ENCODE measurements at places on chromosomes 2 and 18.

DNA sequence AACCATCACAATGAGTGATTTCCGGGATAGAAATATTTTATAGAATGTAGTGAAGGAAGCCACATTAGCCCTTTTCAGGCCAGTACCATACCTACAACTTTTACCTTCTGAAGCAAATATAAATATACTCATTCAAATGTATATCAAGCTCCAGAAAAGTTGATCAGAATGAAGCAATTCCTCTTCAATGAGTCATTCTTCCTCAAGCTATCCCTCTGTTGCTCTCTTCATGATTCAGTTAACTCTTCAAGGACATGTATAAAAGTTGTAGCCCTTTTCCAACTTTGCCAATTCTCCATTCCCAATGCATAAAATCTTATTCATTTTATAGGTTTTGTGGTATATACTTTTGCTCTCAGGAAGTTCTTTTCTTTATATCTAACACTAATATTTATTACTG lies 242.1 kb upstream of the RGPD4 start:
- DNase-seq, result no peak

DNA sequence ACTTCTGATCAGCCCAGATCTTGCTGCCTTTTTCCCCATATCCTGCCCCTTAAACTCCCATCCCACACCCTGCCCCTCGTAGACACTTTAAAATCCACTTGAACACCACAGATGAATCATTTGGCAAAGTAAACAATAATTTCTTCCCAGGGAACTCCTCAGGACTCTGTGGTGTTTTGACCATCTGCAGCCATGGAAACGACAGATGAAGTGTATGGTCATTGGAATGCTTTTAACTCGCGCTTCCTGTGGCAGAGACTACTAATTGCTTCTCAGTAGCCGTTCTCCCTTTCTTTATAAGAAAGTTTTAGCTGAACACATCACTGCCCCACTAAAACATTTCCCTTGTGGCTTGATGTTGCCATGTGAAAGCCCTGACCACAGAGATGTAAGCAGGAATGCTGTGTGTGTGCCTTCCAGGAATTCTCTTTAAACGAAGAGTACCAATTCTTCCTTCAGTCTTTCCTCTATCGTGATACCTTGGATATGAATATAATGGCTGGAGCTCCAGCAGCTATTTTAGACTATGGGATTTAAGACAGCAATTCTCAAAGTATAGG lies 92.7 kb upstream of the PARD3B start:
- DNase-seq, result no peak

DNA sequence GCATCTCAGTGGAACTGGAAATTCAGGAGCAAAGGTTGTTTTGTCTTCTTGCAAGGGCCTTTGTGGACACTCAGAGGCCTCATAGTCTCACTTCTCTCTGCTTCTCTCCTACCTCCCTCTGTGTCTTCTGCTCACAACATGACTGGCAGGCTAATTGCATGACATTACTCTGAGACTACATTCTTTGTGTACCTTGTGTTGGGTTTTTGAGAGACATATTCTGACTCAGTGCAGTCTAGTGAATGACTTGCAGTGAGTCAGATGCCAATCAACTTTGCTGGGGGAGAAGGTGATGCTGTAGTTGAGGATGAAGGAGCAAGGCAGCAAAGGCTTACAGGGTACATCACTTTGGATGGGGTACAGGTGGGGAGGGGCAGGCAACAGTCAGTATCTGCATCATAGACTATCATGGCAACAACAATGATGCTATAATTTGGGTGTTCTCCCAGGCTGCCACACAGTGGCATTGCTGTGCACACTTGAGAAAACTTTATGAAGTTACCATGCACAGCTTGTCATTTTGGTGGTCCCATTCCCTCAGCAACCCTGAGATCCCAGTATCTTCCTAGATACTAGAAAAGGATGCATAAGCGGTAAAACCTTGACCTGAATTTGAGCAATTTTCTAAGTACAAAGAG lies 69.3 kb upstream of the SLC16A14 start:
- DNase-seq, result no peak

DNA sequence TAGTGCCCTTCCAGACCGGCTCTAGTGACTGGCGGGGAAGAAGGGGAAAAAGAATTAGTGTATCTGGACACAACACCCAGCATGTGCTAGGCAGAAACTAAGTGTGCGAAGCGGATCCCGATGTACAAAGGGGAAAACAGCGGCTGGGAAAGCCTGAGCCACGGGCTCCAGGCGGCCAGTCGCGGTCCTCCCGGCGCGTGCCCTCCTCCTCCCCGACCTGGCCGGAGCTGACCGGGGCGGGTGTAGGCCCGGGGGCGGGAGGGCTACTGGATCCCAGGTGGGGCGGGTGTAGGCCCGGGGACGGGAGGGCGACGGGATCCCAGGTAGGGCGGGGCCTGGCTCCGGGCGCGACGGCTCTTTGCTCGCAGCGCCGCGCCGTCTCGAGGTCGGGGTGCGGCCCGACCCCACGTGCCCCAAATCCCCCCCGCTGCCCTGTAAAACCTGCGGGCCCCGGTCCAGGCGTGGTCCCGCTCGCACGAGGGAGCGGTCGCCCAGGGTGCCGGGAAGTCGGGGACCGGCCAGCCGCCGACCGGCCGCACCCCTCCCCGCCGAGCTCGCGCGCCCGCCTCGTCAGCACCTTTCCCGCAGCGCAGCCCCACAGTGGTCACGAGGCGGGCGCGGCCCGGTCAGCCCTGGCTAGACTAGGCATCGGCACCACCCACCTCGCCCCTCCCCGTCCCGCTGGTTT lies 48.8 kb downstream of the C2orf42 start:
- DNase-seq, result peak; percentile 65

GRCh38 chr2:102344397-102344796 lies 11.2 kb upstream of the IL18R1 start:
- DNase-seq, result no peak

DNA sequence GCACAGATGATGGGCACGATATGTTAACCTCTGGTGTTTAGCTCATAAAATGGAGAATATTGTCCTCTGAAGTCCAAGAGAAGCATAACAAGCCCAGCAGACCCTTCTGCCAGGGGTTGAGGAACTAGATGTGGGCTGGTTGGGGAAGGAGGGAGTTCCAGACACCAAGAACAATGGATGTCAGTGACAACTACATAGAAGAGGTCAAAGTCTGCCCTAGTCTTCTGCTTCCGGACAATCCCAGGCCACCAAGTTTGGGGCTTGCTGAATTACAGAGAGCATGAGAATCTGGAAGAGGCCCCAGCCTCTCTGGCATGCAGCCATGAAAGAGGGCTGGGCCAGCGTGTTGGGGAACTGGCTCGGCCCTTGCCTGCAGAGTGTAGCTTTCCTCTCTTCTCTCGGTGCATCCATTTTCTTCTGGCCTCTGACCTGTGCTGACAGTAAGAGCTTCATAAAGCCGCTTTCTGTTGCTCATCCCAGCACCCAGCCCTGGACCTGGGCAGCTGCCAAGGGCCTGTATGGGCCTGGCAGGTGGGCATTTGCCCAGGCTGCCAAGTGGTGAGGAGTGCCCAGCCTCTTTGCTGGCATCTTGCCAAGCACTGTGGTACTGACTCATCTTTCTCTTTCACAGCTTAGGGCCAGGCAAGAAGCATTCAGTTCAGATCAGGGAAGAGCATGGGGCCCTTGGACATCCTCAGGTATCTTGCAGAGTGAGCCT lies 14.6 kb upstream of the LAPTM4A start:
- DNase-seq, result no peak

GRCh38 chr2:3505771-3506170 lies 13.6 kb downstream of the ADI1 start:
- DNase-seq, result no peak

DNA sequence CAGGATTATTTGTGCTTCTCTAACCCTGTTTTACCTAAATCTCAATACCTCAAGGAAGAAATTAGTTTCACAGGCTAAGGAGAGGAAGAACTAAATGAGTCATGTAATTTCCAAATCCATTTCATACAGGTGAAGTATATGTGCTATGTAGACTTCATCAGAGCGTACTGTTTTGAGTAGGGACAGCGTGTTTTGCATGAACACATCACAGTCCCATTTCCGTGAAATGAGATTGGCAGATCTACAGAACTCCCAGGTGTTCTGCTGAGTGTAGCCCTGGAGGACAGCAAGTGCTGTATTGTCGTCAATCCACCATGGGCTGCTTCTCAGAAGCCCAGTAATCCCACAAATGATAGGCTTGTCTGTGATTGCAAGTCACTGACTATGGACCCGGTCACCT lies 97.7 kb downstream of the XRCC5 start:
- DNase-seq, result no peak

GRCh38 chr2:204665207-204665606 lies 119.9 kb downstream of the PARD3B start:
- DNase-seq, result no peak

DNA sequence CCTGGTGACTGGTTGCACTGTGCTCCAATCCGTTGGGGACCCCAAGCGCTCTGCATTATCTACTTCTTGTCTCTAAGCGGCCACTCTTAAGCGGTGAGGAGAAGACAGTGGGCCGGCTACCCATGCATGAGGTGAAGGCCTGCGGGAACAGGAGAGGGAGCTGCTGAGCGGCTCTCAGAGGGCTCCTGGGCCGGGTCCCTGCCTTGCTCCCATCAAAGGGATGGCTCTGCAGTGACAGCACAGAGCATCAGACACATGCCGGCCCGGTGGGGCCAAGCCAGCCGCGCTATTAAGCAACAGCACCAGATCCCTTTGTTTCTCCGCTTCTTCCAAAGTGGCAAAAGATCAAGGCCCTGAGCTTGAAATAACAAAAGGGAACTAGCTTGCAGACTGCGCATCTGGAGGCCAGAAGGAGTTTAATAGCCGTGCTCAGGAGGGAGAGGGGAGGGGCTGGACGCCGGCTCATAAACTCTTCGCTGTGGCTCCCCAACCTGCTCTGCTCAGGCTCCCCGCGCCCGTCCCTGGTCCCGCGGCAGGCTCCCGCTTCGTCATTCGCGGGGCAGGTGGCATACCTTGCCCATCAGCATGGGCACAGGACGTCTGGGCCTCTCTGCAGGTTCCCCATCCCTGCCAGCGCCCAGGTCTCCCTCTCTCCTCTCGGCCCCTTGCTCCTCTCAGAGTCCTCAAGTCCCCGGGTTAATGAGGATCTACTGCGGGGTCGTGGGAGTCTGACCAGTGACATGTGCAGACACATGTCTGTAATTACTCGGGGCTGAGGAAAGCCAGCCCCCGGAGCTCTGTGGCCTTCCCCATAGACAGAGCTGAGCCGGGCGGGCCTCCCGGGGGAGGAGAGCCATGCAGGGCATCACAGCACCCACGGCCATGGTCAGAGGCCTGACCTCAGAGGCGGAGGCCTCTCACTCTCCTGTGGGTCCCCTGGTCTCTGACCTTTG lies 96.7 kb downstream of the ASB1 start:
- DNase-seq, result no peak

DNA sequence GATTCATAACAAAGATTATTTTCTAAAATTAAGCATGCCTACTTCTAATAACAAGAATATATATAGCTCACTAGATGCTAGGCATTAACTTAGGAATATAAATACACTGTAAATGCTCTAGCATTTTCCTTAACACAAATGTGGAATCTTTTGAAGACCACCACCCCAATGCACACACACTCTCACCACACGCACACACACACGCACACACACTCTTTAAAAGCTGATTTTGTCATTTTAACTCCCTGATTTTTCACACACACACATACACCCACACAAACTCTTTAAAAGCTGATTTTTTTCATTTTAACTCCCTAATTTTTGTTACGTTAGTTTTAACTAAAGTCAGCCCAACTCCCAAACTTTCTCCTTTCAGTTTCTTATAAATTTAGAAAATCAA lies 3.0 kb downstream of the COL5A2 start:
- no peak for DNase-seq

DNA sequence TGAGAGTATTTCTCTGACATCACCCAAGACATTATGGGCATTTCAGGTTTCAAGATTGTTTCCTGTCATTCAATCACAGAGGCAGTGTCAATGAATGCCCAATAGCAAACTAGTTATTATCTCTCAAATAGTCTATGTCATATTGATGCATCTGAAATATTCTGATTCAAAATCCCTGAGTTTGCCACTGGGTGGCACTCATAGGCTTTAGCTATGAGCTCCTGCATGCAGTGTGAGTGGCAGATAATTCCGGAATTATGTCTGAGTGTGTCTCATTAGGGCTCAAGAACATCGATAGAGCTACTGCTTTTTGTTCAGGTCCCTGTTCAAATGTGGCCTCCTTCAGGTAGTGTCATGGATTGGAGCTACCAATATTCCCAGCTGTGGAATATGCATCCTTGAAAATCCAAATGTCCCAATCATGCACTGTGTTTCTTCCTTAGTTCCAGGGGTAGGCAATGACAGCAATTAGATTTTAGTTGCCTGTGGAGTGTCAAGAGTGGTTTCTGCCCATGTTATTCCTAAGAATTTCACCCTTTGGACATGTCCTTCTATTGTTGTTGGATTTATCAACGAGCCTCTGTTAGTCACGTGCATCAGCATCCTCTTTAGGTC lies 7.8 kb upstream of the OR6B3 start:
- peak; percentile 36 for DNase-seq

GRCh38 chr2:59713577-59713976 lies 839.9 kb downstream of the BCL11A start:
- no peak for DNase-seq

- no peak for DNase-seq
These were observed 56.6 kb downstream of the UBE2E3 start for GRCh38 chr2:181036848-181037603.

GRCh38 chr2:143877876-143878530 lies 641.9 kb downstream of the ZEB2 start:
- DNase-seq, result no peak

- DNase-seq, result peak; percentile 8
These were observed 8.5 kb downstream of the OTX1 start for GRCh38 chr2:63058921-63059792.

GRCh38 chr2:179861027-179861415 lies 391 bp downstream of the ZNF385B start:
- no peak for DNase-seq

GRCh38 chr2:36441816-36442215 lies 86.2 kb downstream of the CRIM1 start:
- DNase-seq, result no peak

DNA sequence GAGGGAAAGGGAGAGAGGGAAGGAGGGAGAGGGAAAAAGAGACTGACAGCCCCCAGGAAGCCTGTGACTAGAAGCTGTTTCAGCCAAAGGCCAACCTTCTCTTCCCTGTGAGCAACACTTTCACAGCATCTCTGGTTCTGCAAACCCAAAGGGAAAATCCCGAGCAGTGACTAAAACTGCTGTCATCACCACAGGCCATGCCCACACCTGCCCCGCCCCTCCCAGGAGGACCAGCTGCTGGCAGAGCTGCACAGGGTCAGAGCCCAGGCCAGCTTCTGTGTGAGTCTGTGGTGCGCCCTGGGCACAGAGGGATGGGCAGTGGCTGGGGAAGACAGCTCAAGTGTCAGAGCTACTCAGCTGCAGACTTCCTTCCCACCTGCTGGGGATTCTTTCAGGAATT lies 64.9 kb upstream of the OTOS start:
- peak; percentile 63 for DNase-seq

- DNase-seq, result no peak
These were observed 181.3 kb upstream of the HAAO start for GRCh38 chr2:42973726-42974125.

GRCh38 chr18:13834496-13835015 lies 10.6 kb downstream of the MC5R start:
- DNase-seq, result no peak

- DNase-seq, result no peak
These were observed 864 bp upstream of the MYL12A start for GRCh38 chr18:3246635-3247239.

- no peak for DNase-seq
These were observed 2.1 kb downstream of the TFCP2L1 start for GRCh38 chr2:121282800-121283385.

GRCh38 chr18:74259347-74259746 lies 32.4 kb downstream of the CYB5A start:
- no peak for DNase-seq

- DNase-seq, result no peak
These were observed 35.5 kb upstream of the TMEM87B start for GRCh38 chr2:112019569-112019982.
